ENCODE measurements at places on chromosomes 3 and 15.
A peak's percentile ranks its signal among the peaks of the same experiment; 100 is the strongest.

- peak; percentile 77 for DNase-seq
Measured at GRCh38 chr3:115518100-115518852, 105.0 kb upstream of the GAP43 start.

- DNase-seq, result peak; percentile 25
Measured at GRCh38 chr15:60679256-60679655, 200.3 kb upstream of the ICE2 start.

DNA sequence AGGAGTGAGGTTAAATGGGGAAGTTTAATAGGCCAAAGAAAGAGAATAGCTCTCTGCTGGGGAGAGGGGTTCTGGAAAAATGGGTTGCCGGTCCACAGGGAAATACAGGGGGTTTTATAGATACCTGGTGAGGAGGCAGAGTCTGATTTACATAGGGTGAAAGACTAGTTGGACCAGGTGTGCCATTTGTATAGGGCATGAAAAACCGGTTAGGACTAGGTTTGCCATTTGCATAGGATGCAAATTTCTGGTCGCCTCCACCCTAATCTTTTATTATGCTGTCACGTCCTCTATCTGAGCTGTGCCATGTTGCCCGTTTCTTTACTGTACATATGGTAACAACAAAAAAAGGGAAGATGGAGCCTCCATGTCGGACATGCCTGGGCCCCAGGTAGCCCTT lies 960.1 kb downstream of the FHIT start:
- DNase-seq, result no peak

GRCh38 chr3:126927846-126928245 lies 55.1 kb upstream of the PLXNA1 start:
- DNase-seq, result no peak

DNA sequence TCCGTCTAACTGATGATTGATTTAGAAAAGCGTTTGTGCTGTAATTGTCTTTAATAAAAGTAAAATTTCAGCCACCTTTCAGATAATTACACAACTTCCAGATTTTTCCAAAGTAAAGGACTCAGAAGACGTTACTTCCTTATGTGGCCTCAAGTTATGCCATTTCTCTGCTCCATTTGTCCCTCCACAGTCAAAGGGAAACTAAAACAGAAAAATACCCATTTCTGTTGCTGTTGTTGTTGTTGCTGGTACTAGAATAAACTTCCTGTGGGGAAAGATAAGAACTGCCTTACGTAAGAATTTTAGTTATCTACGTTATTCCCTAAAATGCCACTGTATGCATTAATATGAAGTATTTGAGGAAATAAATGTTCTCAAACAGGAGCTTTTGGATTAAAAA lies 153.9 kb downstream of the P3H2 start:
- no peak for DNase-seq

GRCh38 chr15:87744815-87745214 lies 511.7 kb downstream of the NTRK3 start:
- DNase-seq, result no peak

GRCh38 chr3:141403576-141403975 lies 35.3 kb downstream of the ZBTB38 start:
- DNase-seq, result no peak
